ENCODE measurements at places on chromosomes 2 and 18.
A peak's percentile ranks its signal among the peaks of the same experiment; 100 is the strongest.

GRCh38 chr2:238688193-238689153 lies 159.4 kb upstream of the TWIST2 start:
- DNase-seq = peak; percentile 94

- DNase-seq = no peak
Measured at GRCh38 chr2:9560628-9561027, 5.0 kb upstream of the ADAM17 start.

DNA sequence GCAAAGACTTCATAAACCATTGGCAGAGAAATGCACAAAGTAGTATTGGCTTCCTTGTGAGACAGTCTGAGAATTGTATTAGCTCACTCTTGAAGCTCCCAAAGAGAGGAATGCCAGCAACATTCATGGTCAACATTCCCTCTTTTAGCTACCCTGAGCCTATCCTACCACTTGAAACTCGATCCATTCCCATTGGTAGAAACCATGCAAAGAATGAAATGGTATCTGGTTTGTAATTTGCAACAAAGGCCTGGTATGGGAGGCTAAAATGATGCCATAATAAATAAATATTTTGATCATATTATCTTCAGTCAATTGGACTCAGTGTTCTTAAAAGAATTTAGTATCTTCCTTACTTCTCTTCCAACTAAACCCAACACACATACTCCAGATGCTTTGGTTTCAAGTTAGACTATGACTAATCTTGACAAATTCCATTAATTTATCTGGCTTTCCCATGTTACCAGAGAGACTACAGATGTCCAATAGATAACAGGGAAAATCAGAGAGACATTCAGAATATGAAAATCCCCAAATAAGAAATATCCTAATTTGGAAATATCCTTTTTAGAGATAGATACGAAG lies 102.9 kb downstream of the DHRS9 start:
- no peak for DNase-seq

GRCh38 chr2:57881998-57882888 lies 164.4 kb upstream of the VRK2 start:
- DNase-seq = peak; percentile 93

DNA sequence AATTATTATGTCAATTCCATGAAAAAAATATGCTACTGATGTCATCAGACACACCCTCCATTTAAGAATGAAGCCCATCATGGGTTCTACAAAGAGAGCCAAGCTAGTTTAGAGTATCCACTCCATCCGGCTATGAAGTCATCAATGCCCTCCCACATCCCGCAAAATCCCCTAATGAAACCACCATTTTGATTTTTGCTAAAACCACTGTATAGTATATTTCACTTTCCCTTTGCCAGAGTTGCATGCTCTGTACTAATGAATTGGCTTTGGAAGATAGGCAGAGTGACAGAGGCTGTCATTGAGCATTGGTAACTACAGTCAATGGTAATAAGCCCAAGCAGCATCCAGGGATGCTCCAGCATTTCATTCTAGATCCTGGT lies 118.6 kb downstream of the ANKRD44 start:
- no peak for DNase-seq

DNA sequence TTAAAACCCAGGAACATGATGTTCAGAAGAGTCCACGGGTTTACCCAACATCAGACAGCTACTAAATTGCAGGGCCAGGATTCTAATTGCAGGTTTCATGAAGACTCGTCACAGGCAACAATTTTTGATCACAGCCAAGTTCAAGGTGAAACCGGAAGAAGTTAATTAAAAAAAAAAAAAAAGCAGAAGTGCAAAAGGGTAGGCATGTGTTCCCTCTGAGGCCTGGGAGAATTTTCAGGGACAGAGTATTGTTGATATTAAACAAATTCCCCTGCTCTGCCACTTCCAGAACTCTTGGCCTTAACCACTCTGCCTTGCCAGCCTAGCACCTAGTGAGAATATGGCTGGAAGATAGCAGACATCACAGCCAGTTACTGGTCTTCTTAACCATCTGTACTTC lies 99.4 kb upstream of the TRIB2 start:
- DNase-seq = no peak

DNA sequence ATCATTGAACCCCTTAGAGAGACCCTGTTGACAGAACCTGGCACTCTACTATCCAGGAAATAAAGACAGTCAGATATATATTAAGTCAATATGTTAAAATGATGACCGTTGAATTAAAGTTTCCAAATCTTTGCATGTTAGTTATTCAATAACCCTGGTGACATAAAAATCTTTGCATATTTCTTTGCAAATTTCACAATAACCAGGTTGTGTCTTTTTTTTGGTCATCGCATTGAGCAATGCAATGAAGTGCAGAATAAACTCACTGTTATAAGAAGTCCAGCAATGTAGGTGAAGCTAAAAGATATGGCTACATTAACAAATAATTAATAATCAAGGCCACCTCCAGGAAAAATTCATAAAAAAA lies 596.9 kb downstream of the NYAP2 start:
- DNase-seq = peak; percentile 15

GRCh38 chr2:234722176-234722575 lies 225.3 kb upstream of the ARL4C start:
- no peak for DNase-seq

DNA sequence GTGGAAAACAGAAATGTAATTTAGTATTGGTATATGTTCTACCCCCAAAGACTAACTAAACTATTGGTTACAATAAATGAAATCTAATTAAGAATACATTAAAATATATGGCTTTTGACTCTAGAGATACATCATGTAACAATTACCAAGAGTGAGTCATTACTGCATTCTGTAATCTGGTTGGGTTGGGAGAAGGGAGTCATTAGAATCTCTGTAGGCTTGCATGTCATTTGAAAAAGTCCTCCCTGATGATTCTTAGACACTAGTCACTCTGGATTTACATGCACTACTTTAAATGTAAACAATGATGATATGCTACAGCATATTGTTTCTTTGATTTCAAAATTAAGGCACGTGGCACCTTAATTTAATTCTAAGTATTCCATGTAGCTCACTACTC lies 293.4 kb upstream of the CHST9 start:
- DNase-seq = no peak

DNA sequence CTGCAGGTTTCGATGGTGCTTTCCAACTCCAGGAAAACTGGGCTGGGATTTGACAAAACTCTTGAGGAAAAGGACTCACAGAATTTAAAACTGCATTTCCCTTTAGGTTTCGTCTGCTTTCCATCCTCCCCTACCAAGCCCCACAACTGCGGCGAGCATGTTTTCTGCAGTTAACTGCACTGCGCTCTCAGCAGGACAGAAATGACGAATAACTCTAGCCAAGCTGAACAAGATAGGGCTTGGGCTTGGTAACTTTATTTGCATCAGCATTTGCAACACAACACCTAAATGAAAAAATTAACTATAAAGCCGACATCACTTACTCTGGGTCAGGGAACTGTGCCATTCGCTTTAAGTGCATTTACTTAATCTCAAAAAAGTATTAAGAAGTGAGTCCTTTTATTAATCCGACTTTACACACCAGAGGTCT lies 669 bp upstream of the PIKFYVE start:
- DNase-seq = peak; percentile 62

All from fibroblast of mammary gland (primary cell).